ENCODE measurements at places on chromosomes 11 and 22.

DNA sequence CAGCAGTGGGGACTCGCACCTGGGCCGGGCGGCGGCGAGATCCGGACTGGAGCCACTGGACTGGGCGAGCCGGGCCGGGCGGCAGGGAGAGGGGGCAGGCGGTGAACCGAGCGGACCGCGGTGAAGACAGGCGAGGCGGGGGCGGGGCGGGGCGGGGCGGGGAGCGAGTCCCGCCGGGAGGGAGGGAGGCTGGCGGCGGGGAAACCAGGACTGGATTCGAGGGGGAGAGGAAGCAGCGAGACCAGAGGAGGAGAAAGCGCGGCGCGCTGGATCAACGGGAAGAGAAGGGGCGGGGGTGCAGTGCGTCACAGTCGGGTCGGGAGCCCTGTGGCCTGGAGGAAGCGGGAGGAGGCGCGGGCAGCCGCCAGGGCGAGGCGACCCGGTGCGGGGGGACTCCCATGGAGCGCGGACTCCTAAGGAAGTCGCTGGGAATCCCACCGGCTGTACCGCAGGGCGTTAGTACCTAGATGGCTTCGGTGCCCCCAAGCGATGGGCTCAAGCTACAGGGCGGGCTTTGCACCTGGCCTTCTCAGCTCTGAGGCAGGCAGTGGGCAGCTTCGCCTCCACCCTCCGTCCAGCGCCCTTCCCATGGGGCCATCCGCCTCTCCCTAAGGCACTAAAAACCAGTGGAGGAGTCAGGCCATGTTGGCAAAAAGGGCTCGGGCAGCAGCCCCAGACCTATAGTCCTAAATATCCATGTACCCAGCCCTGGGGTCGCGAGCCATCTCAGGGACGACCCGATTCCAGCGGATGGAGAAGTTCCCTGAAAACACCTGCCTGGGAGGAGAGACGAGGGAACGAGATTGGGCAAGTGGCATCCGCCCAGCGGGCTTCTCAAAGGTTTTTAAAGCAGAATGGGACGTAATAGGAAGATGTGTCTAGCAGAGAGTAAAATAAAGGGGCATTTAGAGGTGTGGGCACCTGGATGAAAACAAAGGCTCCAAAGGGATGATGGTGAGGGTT is at the start of gene TMEM121B:
TMEM121B (minus strand) TSS at position 128 of the 963 bp plus-strand sequence. CDS start 233 bp downstream, outside the sequence.
- DNase-seq = peak; percentile 86

DNA sequence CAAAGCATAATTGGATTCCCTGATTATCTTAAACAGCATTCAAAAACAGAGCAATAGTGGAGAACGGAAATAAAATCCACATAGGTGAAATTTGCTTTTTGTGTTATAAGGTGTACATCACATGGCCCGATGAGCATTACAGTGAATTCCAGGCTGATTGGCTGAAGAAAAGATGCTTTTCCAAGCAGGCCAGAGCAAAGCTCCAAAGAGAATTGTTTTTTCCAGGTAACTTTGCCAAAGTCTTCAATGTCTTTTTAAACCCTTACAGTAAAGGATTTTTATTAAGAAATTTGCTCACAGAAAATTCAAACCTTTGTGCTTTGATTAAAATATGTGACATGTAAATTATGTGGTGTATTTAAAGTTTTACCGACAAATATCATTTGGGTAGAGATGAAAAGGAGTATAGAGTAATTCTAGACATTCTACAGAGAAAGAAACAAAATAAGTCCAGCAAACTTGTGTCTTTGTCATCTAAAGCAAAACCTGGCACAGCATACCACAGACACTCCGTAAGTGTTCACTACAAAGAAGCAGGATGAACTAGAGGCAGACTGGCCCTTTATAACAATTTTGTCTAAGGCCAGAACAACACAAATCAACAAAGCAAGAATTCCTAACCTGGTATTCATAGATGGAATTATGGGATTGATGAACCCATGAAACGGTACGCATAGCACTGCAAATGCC is 16.6 kb downstream of the BBOX1 start:
- DNase-seq = no peak

GRCh38 chr11:100602716-100603115 is 84.4 kb upstream of the ARHGAP42 start:
- no peak for DNase-seq

DNA sequence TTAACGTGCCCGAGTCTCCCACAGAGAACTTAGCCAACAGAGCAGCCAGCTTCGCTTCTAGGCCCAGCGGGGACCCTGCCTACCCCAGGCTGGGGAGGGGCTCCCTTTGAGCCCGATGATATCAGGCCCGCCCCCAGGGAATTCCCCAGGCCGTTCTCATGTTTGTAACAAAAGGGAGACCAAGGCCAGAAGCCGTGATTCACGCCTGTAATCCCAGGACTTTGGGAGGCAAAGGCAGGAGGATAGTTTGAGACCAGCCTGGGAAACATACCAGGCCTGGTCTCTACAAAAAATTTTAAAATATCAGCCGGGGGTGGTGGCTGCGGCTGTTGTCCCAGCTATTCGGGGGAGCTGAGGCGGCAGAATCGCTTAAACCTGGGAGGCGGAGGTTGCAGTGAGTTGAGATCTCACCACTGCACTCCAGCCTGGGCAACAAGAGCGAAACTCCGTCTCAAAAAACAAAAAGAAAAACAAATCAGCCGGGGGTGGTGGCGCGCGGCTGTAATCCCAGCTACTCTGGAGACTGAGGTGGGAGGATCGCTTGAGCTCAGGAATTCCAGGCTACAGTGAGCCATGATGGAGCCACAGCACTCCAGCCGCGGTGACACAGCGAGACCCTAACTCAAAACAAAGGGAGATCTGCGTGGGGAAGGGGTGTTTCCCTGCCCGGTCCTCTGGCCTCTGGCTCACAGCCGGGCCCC is 1.7 kb downstream of the DRD4 start:
- DNase-seq = no peak

GRCh38 chr22:27905653-27906052 is 13.4 kb downstream of the PITPNB start:
- no peak for DNase-seq

DNA sequence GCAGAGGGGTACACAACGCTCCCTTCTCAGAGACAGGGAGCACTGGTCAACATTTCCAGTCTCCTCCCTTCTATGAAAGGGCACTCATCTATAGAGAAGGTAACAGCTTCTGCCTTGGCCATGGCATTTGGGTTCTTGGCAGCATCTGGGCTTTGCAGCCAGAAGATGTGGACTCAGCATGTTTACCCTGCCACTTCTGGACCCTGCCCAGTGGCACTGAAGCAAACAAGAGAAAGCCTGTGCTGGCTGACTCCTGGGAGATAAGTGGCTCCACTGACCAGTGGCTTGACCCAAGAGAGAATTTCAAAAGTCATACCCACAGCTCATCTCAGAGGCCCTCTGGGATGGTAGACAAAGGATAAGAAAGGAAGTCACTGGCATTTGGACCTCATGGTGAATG is 8.0 kb downstream of the CSNK2A3 start:
- no peak for DNase-seq

- DNase-seq = peak; percentile 84
Measured at GRCh38 chr22:33923660-33924246, 3.5 kb upstream of the LARGE1 start.

GRCh38 chr11:46120346-46121300 is 631 bp downstream of the PHF21A start:
- peak; percentile 87 for DNase-seq

DNA sequence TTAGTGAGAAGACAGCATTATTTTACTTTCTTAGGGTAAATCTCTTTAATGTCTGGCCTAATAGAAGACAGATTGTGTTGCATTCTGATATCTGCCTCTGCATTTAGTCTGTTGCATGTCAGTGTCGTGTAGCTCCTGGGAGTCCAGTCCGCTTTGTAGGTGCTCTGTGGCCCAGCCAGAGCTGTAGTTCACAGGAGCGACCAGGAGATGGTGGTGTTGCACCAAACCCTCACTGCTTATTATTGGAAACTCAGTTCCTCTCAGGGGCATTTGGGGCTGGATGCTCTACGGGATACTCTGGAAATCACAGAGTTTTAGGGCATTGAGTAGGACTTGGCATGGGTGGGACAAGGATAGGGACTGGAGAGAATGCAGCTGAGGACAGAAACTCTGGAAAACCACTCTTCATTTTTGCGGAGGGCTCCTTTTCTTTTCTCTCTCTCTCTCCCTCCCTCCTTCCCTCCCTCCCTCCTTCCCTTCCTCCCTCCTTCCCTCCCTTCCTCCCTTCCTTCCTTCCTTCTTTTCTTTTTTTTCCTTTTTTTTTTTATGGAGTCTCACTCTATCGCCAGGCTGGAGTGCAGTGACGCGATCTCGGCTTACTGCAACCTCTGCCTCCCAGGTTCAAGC is 21.7 kb downstream of the MIAT start:
- peak; percentile 73 for DNase-seq

GRCh38 chr11:93942176-93942575 is 79.0 kb upstream of the HEPHL1 start:
- DNase-seq = no peak

- DNase-seq = no peak
Measured at GRCh38 chr11:74086242-74086884, 77.5 kb upstream of the UCP3 start.

GRCh38 chr11:3153291-3153861 is 11.7 kb downstream of the OSBPL5 start:
- DNase-seq = no peak

- DNase-seq = no peak
Measured at GRCh38 chr11:6269994-6270393, 10.4 kb downstream of the CCKBR start.

- DNase-seq = no peak
Measured at GRCh38 chr11:957212-957920, 31.7 kb downstream of the AP2A2 start.

GRCh38 chr22:50264946-50265669 is 3.6 kb upstream of the MAPK12 start:
- no peak for DNase-seq

GRCh38 chr11:111582881-111583280 is 19.4 kb upstream of the SIK2 start:
- no peak for DNase-seq

DNA sequence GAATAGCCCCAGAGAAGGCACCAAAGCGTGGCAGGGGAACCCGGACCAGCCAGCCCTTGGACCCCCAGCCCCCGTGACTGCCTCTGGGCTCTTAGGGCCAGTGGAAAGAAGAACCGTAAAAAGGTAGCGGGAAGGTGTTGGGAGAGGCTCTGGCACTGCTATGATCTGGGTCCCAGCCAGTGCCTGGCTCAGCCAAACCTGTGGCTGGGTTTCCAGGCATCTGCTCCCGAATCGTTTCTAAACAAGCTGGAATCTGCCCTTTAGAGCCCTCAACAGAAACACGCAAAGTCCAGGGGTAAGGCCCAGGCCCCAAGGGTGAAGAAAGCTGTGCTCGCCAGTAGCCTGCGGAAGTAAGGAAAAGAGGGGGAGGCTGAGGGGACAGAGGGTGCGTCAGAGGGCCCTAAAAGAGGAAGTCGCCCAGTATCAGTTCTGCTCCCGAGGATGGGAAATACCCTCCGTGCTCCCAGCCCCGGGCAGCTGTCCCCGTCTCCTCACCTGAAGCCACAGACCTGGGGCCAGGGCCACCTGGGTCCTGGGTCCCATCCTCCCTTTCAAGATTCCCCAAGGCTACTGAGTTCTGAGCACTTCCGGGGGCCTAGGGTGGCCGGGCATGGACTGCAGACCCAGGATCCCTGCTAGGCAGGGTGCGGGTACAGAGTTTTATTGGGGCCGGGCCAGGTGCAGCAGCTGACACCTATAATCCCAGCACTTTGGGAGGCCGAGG is 24.7 kb downstream of the IL10RA start:
- DNase-seq = peak; percentile 12

GRCh38 chr11:67002297-67002913 is 20.5 kb upstream of the SYT12 start:
- DNase-seq = no peak
